ENCODE measurements at places on chromosomes 16 and 17.

GRCh38 chr17:45389354-45389753 is 43.3 kb downstream of the ARHGAP27 start:
- DNase-seq = no peak

DNA sequence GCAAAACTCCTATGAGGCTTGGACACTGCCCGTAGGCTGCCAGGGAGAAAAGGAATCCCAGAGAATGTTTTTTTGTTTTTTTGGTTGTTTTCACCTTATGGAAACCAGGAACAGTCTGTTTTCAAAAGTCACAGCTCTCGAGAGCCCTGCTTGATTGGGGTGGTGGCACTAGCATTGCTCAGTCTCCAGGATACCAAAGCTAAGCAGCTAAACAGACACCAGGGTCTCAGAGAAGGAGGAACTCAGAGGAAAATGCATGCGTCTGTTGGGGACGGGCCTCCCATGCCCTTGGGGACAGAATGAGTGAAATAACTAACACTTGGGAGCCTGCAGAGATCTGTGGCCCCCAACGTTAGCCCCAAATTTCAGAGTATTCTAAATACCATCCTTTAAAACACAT is 178.8 kb downstream of the SOX9 start:
- no peak for DNase-seq

- DNase-seq = no peak
Observed at GRCh38 chr17:37766971-37767370, 22.1 kb upstream of the HNF1B start.

GRCh38 chr16:58462499-58462996 is 37.4 kb upstream of the NDRG4 start:
- DNase-seq = no peak

DNA sequence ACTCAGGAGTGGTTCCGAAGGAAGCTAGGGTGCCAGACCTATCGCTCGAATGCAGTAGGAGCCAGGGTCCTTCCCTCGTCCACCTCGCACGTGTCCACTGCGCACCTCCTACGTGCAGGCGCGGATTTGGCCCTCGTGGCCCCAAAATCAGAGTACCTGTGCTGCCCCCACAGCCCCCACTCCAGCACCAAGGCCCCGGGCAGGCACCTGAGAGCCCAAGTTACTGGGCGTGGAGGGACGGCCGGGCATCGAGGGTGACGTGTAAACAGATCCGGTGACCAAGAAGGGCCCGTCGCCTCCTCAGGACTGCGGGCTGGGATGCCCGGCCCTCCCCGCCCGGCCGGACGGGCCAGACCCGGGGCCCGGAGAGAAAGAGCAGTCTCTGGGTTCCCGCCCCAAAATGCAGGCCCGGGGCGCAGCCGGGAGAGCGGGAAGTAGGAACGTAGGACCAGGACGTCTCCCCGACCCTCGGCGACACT is 492 bp downstream of the SLC25A39 start:
- no peak for DNase-seq

DNA sequence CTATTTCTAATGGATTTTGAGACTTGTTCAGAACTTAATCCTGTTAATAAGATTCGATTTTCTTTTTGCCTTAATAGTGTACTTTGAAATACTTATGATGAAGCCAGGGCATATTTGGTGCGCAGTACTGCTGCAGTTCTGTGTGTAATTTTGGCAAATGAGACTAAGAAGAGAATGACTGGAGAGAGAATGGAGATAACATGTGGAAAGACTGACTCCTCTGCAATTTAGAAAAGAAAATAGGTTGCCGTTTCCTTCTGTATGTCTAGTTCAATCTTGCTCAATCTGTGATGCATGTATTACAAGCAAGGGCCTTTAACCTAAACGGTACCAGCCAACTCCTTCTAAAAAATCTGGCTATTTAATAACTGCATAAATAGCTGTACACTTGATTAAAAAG is 285.1 kb upstream of the CDH11 start:
- no peak for DNase-seq

DNA sequence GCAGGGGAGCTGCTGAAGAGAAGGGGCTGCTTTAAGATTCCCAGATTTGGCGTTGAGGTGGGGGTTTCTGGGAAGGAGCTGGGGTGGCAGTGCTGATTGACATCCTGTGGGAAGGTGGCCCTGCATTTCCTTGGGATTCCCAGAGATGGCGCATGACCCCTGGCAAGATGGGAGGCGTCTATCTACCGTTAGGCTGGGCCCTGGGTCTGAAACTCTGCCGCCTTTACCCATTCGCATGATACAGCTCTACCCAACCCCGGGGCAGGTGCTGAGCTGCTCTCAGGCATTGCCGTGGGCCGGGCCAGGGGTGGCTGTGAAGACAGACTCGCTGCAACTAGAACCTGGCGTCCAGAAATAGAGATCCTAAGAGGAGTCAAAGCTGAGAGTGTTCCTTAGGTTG is 9.9 kb upstream of the MVD start:
- DNase-seq = no peak

DNA sequence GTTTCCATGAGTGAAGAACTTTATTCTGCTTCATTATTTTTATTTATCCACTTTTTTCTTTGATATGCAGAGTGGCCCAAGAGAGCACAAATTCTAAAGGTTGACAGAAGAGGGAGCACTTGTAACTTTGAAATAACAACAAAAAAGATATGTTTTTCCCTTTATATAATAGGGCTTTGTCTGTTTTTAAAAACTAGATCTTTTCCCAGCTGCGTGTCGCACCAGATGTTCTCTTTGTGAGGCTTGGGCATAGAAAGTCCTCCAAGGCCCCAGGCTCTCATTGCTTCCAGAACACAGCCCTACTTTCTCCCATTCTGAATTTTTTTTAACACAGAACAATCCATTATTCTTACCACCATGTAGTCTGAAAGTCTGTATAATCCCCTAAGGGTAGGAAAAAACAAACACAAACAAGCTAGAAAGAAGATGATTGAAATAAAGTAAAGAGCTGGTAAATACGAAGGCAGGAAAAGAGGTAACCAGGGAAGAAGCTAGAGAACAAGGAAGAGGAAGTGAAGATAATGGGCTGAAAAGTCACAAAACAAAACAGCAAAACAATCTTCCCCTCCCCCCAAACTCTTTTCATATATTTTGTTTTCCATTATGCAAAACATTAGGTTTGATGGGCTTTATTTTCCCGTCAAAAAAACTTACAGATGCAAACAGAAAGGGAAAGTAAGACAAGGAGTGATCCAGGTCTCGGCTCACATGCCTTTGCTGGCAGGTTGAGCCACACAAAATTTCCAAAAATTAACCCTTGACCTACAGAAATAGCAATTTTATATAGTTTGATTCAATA is 160.4 kb downstream of the ABCA8 start:
- no peak for DNase-seq

GRCh38 chr17:70869402-70870085 is 700.2 kb downstream of the KCNJ2 start:
- DNase-seq = no peak

DNA sequence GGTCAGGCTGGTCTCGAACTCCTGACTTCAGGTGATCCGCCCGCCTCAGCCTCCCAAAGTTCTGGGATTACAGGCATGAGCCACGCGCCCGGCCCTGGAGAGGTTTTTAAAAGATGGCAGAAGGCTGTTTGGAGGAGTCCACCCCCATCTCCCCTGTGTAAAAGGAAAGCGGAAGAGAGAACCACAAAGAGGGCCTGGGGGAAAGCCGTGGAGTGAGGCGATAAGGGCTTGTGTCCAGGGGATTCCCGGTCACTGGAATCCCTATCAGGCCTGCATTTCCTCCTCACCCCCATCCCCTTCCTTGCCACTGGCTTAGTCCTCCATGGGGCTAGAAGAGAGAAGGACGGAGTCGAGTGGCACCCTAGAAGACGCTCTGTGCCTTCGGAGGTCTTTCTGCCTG is at the start of gene GP1BA:
TSS of gene GP1BA (plus strand) at position 315 of the 400 bp plus-strand sequence. CDS start 328 bp downstream, outside the sequence.
- no peak for DNase-seq

GRCh38 chr17:48841395-48841831 is 10.6 kb downstream of the CALCOCO2 start:
- peak; percentile 30 for DNase-seq

GRCh38 chr17:32020943-32021614 is 13.9 kb downstream of the LRRC37B start:
- no peak for DNase-seq

- DNase-seq = no peak
Observed at GRCh38 chr16:64406770-64407181, 715.1 kb downstream of the CDH11 start.

GRCh38 chr16:84788920-84789391 is 30.8 kb upstream of the CRISPLD2 start:
- DNase-seq = no peak

- no peak for DNase-seq
Observed at GRCh38 chr17:4256952-4257351, 6.8 kb downstream of the ANKFY1 start.

DNA sequence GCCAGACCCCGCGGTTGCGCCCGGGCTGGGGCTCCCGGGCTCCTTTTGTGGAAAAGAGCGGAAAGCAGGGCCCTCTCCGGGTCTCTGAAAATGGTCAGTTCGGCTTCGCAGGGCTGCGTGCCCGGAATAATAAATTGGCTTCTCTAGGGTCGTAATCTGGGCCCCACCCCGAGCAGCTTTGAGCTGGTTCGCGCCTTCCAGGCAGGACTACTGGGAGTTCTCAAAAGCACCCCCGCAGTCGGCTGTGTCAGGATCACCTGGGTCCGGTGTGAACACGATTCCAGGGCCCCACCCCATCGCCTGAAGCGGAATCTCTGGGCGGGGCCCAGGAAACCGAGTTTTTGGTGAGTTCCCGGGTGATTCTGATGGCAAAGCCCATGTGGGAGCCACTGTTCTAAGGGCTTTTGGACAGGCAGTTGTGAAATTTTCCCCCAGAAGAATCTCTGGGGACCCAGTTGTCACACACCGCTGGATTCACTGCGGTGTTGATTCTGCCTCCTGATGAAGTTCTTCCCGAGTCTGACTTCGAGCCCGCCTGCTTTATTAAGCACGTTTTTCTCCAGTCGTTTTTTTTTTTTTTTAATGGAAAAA is 77.0 kb downstream of the MRC2 start:
- DNase-seq = no peak

DNA sequence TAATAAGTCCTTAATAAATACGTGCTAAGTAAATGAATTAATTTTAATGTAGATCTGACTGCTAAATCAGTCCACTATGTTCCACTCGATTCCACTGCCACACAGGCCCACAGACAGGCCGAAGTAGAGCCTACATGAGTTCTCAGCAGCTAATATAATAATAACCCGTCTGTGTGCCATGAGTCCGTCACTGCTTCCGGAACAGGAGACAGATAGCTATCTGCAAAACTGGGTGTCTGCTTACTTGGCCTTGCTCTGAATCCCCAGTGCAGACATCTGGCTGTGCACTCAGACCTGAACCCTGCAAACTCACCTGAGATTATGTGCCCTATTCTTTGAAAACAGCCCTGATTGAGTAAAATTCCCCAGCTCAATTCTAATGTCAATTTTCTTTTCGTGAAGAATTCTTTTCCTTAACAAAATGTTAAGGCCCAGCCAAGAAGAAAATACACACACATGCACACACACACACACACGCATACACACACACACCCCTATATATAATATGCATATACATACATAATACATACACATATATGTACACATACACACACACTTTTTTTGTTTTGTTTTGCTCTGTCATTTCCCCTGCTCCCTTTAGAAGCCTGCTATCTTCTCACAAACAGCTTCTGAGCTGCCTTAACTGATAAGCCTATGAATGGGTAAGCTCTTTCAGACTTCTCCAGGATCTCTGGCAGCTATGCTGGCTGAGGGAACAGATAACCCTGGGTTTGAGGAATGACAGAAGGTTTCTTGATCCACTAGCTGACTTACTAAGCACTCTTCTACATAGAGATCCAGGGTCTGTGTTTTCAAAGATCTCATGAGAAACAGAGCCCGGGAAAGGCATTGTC is 39.8 kb upstream of the TOM1L1 start:
- no peak for DNase-seq

DNA sequence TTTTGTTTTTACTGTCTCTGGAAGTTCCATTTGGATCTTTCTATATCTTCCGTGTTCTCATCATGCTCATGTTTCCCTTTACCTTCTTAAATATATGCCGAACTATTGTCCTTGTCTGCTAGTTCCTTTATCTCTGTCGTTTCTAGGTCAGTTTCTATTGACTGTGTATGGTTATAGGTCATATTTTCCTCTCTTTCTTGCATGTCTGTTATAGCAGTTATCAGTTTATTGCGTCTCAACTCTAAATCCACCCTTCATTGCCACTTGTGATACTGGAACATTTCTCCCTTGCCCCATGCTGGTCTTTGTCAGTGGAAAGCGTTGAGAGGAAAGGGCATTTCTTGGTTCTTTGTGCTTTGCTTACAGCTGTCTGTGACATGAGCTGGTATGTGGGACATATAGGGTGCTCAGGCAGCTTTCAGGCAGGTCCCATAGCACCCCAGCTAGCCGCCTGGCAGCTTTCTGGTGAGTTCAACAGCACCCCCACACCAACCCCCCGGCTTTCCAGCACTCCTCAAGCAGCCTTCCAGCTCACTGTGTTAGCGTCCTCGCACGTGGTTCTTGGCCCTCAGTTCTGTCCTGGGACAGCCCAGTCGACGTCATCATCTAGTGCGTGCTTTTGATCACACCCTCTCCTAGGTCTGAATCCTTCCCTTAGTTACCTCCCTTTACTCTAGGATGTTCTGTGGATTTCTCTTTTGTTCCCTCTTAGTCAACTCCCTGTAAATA is 15.4 kb upstream of the DNASE1 start:
- DNase-seq = no peak

DNA sequence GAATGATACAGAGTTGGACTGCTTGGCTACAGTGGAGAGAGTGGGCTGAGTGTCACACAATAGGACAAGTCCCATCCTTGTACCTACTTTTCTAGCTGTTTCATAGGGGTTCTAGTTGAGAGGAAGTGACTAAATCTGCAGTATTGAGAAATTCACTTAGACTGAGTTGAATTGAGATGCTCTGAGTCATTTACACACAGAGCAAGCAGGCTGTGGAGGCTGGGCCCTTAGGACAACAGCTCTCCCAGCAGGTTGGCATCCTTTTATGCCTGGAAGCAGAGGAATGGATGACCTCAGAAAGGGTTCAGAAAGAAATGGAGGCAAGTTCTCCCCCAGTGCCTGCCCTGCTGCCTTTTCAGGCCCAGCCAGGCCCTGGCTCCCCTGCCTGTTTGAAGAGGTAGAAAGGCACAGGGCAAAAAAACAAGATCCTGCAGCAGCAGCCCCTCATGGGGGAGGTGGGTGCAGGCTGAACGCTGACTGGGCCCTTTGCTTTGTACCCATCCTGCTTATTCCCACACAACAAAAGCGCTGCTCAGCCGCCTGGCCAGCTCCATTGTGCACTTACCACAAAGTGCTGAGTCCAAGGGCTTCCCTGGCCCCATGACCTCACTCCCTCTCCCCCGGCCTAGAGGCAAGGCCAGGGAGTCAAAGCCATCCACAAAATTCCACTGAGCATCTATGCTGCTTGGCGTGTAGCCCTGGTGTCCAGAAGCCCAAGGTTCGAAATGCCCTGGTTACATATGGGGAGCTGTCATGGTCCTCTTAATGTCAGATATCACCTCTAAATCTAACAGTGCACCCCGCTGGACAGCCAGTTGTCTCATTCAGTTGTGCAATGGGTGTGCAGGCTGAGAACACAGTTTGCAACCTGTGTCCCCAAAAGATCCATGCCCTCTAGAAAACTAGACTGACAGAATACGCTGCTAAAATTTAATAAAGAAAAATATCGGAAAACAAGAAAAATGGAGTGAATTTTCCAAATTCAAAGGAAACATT is 5.4 kb upstream of the CRYBA1 start:
- no peak for DNase-seq

GRCh38 chr16:74700438-74701225 is at the start of gene MLKL:
Gene MLKL, minus strand, starts transcription at chr16:74700862. Its CDS starts 5,105 bp downstream, at chr16:74695757.
- peak; percentile 61 for DNase-seq
